ENCODE measurements at places on chromosomes 7 and 10. TPM values are rescaled to one million over a fixed set of nuclear protein-coding genes. Genes with fewer than 3 reads are reported as not detected.

CC2D2B gene
- 0.74 TPM for total RNA-seq

PRRT4 gene
- 1.3 TPM for total RNA-seq

DNA sequence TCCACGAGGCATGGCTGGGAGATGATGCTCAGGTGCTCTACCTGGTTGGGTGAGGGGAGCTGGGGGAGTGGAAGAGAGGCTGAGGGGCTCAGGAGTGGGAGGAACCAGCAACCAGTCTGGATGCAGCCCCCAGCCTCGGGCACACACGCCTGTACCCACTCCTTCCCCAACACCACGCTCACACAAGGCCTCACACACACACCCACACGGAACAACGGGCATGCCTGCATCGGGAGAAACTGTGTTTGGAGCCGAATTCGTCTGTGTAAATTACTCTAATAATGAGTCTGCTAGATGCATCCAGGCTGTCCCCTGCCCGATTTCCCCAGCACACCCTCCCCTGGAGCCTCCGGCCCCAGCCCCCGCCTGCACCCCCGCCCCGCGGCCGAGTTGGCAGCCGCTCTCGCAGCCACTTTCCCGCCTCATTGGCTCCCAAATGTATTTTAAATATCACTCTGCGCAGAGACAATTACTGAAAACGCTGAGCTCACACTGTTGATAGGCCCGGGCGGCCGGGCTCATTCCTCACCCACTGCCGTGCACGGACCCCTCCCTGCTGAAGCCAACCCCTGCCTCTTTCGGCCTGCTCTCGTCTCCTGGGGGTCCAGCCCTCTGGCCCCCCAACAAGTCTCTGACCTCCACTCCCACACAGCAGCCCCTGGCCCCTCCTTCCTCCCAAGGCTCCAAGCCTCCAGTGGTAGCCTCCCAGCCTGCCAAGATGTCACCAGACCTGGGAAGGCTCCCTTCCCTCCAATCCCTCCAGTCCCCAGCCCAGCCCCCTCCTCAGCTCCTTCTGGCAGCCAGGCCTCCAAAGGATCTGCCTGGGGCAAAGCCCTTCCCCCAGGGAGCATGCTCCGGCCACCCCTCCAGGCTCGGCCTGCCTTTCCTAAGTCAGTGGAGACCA is 11.1 kb downstream of the H2BK1 start:
- DNase-seq = peak; percentile 93
- peaks cover 20% of the 10 kb centered on the region for H3K4me1 ChIP-seq
- no peaks in the 10 kb centered on the region for H3K36me3 ChIP-seq
- no peak overlapping the region for H3K27ac ChIP-seq
- peaks cover 2% of the 10 kb centered on the region for H3K27me3 ChIP-seq

DNA sequence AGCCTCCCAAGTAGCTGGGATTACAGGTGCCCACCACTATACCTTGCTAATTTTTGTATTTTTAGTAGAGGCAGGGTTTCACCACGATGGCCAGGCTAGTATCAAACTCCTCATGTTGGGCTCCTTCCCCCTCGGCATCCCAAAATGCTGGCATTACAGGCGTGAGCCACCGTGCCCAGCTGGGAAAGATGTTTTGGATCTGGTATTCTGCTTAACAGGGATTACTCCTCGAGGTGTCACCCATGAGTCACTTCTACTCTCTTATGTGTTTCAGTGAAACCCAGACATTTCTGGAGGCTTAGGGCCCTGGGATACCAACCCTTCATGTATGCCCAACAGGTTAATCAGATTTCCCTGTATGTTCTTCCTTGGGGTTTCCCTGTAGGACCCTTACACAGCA is 11.8 kb upstream of the OPN4 start:
- H3K27ac ChIP-seq = no peak overlapping the region
- H3K4me1 ChIP-seq = no peaks in the 10 kb centered on the region
- no peak for DNase-seq
- H3K36me3 ChIP-seq = no peaks in the 10 kb centered on the region

GRCh38 chr10:24969841-24970281 is 17.5 kb upstream of the PRTFDC1 start:
- no peaks in the 10 kb centered on the region for H3K27me3 ChIP-seq
- H3K4me1 ChIP-seq = peaks cover 2% of the 10 kb centered on the region
- peak; percentile 57 for DNase-seq
- H3K27ac ChIP-seq = no peak overlapping the region

- H3K4me1 ChIP-seq = no peaks in the 10 kb centered on the region
- H3K27me3 ChIP-seq = no peaks in the 10 kb centered on the region
- H3K4me3 ChIP-seq = no peak overlapping the region
- no peak overlapping the region for H3K27ac ChIP-seq
Observed at GRCh38 chr7:36765605-36766004, 41.3 kb upstream of the AOAH start.

DNA sequence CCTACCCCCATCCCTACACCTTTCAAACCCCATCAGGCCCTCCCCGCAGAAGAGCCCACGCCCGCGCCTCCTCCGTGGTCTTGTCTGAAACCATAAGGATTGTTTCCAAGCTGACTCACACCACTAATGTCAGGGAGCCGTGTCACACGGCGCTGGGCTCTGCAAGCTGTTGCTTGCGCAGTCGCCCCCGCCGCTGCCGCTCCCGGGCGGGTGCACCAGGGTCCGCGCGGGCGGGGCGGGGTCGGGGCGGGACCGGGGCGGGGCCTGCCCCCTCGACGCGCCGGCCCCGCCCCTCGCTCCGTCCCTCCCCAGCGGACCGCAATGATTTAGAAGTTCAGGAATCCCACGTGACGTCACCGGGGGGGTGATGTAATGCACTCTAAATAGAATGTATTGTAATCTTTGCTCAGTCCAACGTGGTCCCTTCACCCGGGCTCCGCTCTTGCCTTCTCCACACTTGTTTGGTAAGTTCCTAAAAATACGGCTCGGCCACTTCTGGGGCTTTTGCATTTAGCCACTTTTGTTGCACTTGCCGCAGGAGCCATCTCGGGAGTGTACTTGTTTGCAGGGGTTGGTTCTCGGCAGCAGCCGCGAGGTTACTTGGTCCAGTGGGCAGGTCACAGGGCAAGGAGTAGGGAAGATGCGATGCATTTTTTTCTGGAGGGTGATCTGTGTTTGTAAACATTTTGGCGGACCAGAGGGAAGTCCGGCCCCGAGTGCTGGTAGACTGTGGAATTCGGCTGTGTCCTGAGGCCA is 3.2 kb upstream of the CREB5 start:
- H3K27ac ChIP-seq = peak overlapping the region; percentile 85
- peak; percentile 95 for DNase-seq
- peaks cover 8% of the 10 kb centered on the region for H3K4me1 ChIP-seq
- no peaks in the 10 kb centered on the region for H3K36me3 ChIP-seq
- peak overlapping the region; percentile 65 for H3K4me3 ChIP-seq
- H3K27me3 ChIP-seq = peaks cover 33% of the 10 kb centered on the region

DNA sequence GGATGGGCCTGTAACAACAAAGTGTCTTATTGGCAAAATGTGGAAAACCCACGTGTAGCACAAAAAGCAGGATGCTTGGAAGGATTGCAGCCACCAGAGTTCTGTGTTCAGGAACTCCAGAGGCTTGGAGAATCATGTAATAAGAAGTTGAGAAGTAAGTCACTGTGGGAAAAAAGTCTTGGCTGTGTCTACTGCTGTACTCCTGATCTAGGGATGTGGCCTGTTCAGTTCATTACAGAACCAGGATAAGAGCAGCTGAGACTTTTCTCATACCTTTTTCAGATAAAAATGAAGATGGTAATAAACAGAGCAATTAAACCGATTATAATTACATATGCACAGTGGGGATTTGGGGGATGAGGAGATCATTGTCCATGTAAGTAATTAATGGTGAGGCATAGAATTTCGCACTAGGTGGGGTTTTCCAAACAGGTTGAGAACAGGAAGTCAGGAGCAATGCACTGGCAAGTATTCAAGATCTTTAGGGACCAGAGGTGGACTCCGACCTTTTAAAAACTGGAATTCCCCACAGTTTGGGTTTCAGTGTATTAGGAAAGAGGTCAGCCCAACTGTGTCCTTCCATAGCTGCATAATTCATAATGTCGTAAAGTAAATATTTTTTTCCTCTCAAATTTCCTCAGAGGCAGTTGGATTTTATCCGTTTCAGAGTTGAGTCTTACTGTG is 281.7 kb downstream of the FRMD4A start:
- H3K27me3 ChIP-seq = no peaks in the 10 kb centered on the region
- no peak overlapping the region for H3K27ac ChIP-seq
- DNase-seq = no peak
- H3K36me3 ChIP-seq = no peaks in the 10 kb centered on the region

DNA sequence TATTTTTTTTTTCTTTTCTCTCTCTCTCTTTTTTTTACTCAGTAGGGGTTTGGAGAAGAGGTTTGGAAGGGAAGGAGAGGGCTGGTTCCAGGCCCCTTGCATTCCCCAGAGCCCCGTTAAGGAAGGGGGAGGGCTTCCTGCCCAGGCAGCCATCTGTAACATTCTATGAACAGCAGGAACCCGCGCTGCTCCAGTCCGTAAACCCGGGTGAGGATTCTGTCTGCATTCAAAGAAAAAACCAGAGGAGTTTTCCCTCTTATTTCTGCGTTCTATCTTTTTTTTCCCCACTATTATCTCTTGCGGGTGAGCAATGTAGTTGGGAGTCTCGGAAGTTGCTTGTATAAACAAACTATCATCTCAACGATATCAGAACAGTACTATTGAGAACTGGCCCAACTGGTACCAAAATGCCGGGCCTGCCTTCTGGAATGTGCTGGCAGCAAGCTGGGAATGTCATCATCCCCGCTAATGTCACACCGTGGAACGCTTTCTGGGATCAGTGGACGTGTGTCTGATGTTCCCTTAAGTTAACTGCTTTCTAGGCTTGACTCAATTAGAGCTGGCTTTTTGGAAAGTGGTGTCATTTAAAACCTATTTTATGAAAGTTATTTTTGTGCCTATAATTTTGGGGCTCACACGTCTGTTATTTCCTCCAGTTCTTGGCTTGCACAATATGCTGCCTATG is 153.1 kb upstream of the MEOX2 start:
- H3K27ac ChIP-seq = peak overlapping the region; percentile 77
- no peaks in the 10 kb centered on the region for H3K27me3 ChIP-seq
- H3K4me1 ChIP-seq = peaks cover 1% of the 10 kb centered on the region
- peak; percentile 89 for DNase-seq

DNA sequence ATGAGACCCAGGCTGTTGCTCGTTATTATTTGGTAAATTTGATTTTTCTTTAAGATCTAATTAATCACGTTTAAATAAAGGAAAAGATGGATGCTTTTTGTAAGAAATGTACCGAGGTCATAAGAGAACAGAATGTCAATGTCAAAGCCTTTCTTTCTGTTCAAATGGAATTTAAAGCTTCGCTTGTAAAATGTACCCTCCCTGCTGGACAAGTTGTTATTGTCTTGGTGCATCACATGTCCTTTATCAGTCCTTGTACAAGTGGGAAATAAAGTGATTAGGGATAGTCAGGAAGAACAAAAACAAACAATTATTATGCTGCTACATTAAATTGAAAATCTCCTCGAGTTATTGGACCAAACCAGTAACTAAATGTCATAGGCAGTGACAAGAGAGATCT is 363.2 kb downstream of the PHTF2 start:
- H3K36me3 ChIP-seq = peaks cover 2% of the 10 kb centered on the region
- no peaks in the 10 kb centered on the region for H3K27me3 ChIP-seq
- no peaks in the 10 kb centered on the region for H3K4me1 ChIP-seq
- no peak overlapping the region for H3K4me3 ChIP-seq

All from lung (tissue), 17 donors.